Activated gamma-delta T cell (primary cell): ENCODE measurements at places on chromosomes 4 and X.

GRCh38 chr4:147960971-147961370, 229.1 kb downstream of the ARHGAP10 start:
- DNase-seq: no peak

DNA sequence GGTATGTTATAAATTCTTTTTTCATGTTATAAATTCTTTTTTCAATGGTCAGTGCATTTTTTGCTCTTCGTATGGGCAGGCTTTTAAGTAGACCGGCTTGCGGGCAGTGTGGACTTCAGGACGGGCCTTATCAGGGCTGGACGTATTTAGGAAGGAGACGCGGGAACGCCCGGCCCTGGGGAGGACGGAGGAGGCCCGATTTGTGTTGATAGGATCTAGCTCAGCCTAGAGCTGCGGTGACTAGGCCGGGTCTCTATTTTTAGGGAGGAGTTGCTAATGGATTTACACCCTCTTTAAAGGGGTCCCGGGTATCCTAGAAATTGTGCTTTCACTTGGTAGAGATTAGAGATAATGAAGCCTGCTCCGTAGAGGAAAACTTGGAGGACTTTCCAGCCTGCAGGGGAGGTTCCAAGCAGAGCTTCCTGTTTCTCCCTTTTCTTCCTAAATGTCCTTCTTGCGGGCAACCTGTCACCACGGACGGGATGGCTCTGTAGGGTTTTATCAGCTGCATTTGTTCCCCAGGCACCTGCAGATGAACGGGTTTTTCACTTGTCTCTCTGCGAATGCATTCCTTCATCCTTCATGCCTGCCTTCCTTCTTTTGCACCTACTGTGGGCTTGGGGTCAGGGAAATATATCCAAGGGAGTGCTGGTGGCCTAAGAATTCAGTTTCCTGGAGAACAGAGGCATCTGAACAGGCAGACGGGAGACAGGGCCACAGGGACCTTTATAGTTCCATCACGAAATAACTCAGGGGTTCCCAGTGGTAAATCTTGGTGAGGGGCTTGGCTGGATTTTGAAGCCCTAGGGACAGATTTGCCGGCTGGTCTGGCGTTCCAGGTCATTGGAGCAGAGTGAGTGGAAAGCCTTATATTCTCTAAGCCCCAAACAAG, 1.4 kb downstream of the CD99 start:
- no peak for DNase-seq

DNA sequence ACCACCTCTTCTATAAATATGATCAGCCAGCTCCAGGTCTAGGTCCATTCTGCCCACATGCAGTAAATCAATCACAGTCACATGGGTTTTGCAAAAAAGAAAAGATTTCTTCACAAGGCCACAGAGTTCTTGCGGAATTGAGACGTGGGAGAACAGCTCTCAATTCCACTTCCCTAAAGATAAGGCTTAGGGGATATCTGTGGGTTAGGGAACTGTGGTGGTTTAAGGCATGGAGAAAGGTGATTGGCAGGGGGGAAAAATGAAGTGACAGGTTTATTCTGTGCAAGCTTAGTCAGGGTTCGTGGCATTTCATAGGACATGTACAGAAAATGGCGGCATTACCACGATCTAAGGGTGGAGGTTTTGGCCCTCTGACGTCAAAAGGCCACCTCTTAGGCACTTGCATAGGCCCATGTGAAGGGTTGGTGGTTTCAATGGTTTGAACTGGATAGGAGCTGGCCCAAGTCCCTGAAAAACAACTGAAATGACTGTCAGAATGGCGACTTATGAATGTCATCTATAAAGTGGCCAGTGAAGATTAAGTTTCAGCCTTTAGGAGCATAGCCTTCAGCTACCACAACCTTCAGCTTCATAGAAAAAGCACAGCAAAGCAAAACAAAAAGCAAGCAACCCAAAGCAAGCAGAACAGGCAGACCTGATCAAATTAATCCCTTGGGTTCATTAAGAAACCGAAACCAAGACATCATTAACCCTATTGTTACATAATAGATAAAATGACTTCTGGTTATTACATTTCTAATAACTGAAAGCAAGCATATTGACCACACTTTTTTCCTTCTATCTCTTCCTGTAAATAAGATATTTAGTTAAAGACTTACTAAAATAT, 289.8 kb upstream of the SFRP2 start:
- no peak for DNase-seq

- DNase-seq: no peak
These were observed 94.1 kb upstream of the GALNT7 start for GRCh38 chr4:173074501-173074946.

DNA sequence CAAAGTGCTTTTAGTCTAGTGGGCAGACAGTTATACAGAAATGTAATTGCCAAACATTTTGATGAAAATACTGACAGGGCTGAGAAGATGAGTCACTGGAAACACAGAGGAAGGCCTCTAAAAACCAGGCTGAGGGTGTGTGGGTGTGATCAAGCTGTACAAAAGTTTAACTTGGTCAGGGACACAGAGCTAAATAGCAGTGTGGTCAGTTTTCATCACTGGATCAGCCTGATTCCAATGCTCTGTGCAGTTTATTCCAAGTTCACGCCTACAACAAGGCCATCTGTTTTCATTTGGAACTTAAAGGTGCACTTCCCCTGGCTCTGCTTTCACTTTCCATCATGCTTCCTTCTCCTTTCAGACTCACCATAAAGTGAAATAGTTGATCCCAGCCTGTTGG, 10.6 kb downstream of the CENPVL3 start:
- no peak for DNase-seq

- DNase-seq: no peak
These were observed 77.9 kb downstream of the TBL1X start for GRCh38 chrX:9542761-9543111.
